ENCODE measurements at places on chromosomes 5 and 9.

DNA sequence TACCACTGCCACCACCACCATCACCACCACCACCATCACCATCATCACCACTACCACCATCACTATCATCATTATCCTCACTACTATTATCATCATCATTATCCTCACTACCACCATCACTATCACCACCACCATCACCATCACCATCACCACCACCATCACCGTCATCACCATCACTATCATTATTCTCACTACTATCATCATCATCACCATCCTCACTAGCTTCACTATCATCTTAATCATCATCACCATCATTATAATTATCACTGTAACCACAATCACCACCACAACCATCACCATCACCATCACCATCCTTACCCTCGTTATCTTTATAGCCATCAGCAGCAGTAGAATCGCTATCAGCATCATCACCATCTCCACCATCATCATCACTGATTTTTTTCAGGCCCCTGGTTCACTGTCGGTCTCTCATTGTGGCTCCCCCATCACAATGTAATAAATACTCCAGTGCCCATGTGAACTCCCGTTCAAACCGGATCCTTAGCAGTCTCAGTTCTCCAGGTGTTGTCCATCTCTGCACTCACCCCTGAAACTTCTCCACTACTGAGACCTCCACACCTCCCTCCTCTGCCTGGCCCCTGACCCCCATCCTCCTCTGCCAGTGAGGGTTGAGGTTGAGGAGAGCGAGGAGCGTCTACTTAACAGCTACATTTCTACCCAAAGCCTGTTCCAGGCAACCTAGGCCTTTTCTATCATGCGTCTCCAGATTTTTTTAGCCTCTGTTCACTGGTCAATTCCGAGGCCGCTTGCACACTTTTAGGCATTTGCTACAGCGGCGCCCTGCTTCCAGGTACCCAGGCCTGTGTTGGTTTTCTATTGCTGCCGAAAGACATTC lies 238.2 kb downstream of the PBX3 start:
- DNase-seq, result no peak

GRCh38 chr9:77677397-77677796 lies 29.3 kb upstream of the GNA14 start:
- no peak for DNase-seq

DNA sequence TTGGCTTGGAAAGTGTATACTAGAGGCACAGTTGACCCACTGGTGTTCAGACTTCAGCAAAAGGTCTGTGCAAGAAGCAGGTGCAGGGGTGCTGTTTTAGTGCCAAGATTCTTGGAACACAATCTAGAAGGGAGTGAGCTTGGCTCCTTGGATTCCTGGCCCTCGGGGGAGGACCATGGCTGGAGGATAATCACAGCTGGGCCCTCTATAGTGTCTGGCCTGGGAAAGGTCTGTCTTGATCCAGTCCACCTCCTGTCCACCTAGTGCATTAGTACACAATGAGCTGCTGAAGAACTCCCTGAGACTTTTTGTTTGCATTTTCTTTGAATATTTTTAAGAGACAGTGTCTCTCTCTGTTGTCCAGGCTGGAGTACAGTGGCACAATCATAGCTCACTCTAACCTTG lies 50.4 kb upstream of the PLPP1 start:
- no peak for DNase-seq

DNA sequence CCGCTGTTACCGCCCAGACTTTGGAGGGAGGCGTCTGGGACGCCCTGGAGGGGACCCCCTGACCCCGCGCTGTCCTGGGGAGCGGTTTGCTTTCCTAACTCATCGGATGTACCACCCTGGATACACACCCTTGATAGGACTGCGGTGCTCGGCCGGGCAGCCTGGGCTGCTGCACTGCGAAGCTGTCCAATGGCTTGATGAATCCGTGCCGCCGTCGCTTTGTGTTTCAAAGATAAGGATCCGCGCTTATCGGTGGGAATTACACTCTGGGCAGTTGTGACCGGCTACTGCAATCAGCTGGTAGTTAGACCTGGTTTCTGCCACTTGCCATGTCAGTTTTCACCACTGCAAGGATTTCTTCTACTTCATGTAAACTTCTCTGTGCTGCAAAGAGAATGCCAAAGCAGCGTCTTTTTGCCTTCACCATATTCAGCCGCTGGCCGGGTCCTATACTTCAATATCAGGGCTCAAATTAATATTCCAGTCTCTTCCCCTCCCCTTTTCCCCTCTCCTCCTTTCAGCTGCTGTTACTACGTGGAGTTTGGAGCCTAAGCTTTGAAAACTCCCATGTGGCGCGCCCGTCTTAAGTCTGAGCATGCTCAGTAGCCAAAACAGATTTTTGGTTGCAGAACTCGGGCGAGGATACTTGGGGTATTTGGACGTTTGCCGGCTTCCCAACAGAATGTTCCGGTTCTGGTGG lies 727 bp downstream of the SMAD5 start:
- DNase-seq, result peak; percentile 20

- DNase-seq, result no peak
These were observed 241.5 kb upstream of the MVB12B start for GRCh38 chr9:126085170-126085569.

DNA sequence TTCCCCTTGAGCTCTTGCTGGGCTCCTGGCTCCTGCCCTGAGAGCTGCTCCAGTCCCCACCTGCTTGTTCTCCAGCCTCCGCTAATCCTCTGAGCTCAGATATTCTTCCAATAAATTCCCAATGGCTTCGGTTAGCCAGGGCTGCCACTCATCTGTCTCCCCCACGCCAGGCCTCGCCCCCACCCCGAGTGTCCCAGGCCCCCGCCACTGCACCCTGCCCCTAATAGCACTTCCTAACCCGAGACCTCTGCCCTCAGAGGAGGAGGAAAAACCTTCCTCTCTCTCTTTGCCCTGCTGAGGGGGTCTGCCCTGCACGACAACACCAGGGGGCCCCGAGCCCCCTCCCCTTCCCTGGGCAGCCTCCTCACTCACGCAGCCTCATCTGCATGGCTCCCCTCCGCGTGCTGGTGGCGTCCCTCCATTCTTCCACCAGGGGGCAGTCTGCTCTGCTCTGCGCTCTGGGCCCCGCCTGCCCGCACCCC lies 5.4 kb upstream of the LCN15 start:
- DNase-seq, result peak; percentile 66

GRCh38 chr9:26937816-26938371 lies 9.1 kb downstream of the PLAA start:
- no peak for DNase-seq

GRCh38 chr9:125660557-125660956 lies 46.5 kb downstream of the MAPKAP1 start:
- no peak for DNase-seq

DNA sequence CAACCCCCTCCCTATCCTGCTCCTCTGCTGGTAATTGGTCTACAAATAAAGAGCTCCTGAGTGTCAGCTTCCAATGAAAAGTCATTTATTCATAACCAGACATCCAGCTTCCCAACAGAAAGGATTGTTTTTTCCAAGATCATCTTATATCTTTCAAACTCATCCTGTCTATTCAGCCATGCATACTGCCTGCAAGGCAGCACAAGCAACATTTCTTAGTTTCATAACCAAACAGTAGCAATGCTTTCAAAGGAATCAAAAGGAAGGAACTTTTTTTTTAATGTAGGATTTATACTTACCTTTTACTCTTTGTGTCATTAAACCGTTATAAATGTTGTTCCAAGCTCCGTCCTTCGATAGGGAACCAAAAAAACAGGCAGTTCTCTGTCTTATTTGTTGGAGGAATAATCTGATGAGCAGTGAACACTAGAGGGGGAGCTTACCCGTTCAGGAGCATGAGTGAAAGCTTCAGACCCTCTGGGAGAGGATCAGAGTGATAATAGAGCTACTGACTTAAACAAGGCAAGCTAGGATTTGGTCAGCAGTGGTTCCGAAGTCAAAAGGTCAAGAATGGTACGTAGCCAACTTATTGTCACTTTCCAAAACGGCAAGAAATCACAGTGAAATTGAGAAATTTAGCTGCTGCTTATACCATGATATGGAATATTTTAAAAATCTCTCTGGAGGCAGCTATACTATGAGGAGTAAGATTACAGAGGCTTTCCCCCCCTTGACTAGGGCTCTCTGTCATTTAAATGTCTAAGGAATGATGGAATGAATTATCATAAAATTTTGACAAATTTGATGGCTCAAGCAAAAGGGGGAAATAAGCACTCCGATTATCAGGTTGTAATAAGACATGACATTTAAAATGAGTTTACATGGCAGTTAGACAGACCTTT lies 892.9 kb downstream of the NR2F1-AS1 start:
- DNase-seq, result no peak

DNA sequence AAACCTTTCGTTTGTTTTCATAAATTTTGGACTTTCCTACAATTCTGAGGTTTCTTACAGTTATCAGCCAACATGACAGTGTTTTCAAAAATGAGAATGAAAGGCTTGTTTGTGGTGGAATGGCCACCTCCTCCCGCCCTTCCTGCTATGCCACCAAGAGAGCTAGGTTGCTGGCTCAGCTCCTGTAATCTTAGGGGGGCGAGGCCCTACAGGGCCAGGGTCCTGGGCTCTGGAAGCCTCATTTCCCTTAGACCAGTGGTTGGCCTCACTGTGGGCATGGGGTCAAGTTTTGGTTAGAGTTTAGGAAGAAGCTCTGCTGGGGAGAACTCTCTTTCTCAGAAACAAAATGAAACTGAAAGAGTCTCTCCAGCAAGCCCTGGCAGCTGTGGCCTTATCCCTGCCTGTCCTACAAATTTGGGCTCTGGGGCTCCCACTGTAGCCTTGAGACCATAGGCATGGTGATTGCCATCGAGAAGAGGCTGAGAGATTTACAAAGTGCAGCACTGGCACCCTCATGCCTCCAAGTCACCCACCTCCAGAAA lies 66.2 kb downstream of the IRX1 start:
- no peak for DNase-seq

- peak; percentile 28 for DNase-seq
These were observed 68.2 kb downstream of the CDC14B start for GRCh38 chr9:96551403-96551802.

DNA sequence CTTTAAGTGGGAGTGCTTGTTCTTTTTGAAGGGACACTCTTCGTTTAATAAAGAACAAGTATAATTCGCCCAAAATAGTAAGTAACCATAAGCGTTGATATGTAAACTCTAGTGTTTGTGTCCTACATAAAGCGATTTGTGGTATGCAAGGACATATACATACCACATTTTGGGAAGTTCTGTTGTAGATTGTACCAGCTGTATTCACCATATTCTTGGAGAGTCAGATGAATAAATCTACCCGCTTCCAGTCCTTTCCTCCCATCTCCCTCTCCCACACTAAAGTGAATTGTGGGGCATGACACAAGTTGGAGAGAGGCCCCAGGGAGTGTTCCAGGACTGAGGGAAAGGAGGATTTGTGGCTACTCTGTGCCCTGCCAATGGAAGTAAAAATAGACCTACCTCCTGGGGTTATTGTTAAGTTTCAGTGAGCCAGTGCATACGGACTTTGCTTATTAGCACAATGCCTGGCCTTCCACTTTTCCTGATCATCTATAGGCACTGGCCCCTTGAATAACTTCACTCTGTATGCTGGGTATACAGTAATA lies 40.6 kb downstream of the ARHGAP26 start:
- no peak for DNase-seq

GRCh38 chr5:178499352-178499751 lies 90.8 kb downstream of the COL23A1 start:
- no peak for DNase-seq

GRCh38 chr9:24258626-24259025 lies 287.1 kb downstream of the IZUMO3 start:
- no peak for DNase-seq

- no peak for DNase-seq
These were observed 83.3 kb upstream of the ZBTB43 start for GRCh38 chr9:126721564-126721981.

GRCh38 chr9:135123126-135123772 lies 35.8 kb downstream of the OLFM1 start:
- no peak for DNase-seq

GRCh38 chr9:86801246-86801645 lies 146.1 kb downstream of the GAS1 start:
- no peak for DNase-seq

DNA sequence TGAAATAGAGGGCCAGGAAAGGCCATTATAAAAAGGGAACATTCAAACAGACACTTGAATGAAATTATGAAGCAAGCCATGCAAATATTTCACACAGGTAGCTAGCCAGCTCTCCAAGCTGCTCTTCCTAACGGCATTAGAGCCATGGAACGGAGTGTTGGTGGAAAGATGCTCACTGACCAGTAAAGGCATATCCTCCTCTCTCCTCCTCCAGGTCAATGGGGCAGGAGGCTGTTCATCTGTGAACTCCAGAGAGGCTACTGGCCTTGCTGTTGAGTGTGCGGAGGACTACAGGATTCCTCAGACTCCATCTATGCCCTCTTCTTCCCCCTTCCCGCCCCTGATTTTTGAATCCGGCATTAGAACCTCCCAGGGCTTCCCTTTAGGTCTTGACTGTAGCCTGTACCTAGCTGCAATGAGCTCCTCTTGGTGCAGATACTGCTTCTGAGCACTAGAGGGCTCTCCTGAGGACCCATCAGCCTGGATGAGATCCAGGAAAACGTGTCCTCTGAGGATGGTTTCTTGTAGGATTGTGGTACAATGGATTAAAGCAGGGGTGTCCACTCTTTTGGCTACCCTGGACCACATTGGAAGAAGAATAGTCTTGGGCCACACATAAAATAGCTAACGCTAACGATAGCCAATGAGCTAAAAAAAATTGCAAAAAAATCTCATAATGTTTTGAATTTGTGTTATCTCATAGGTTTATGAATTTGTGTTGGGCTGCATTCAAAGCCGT lies 162.2 kb downstream of the SREK1 start:
- peak; percentile 62 for DNase-seq

DNA sequence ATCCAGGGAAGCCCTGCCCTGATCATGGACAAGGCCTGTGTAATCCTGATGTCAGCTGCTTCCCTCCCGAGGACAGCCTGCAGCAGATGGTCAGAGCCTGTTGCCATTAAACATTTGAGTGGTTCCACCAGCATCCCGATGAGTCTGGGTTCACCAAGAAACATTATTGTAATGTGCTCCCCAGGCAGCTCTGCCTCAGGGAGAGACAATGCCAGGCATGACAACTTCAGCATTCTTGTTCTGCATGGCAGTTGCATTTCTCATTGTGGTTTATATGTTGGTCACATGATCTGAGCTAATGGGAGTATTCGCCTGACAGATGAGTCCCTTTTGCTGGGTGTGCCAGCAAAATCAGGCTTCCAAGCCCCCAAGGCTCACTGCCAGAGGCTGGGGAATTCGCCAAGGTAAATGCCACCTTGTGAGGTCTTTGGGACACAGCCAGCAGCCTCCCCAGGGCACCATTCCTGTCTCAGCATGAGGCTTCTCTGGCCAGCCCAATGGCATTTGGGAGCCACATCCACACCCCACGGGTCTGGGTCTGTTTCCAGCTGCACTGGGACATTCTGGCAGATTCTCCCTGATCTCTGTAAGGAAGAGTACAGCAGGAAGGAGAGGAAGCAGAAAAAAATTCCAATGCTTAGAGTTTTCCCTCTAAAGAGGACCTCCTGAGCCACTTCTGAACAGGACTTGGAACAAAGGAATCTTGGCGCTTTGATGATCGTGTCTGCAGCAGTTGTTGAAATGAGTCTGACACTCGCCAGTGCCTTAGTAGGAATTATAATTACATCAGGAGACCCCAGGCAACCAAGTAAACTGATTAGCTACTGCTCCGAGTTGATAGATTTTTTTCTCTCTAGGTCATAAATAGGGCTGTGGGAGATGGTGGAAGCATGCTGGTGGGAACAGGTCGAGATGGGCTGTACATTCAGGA lies 18.7 kb downstream of the KCNIP1 start:
- DNase-seq, result no peak

All from activated CD4-positive, alpha-beta T cell treated with anti-CD3 and anti-CD28 coated beads, Interleukin-2, Interleukin-6, amounts not matched to agents 100 ng/mL and 50 ng/mL, durations not matched to agents 16 hours and 8 hours (primary cell).